ENCODE measurements at places on chromosomes 2 and 18. TPM values are rescaled to one million over a fixed set of nuclear protein-coding genes. Genes with fewer than 3 reads are reported as not detected.

FBLN7 gene
- total RNA-seq = 18.4 TPM

SULT1C4 gene
- 11.3 TPM for total RNA-seq

CTDP1 gene
- 25.9 TPM for total RNA-seq

RAB6C gene
- total RNA-seq = not detected

RAD51AP2 gene
- total RNA-seq = 1.2 TPM

MBP gene
- total RNA-seq = 0.64 TPM

RND3 gene
- total RNA-seq = 4.0 TPM

KCNK3 gene
- total RNA-seq = not detected

CD8B2 gene
- not detected for total RNA-seq

MITD1 gene
- total RNA-seq = 82.3 TPM

VSNL1 gene
- total RNA-seq = 54.5 TPM

ALPG gene
- total RNA-seq = not detected

ABHD3 gene
- 21.0 TPM for total RNA-seq

FOXI3 gene
- total RNA-seq = 0.51 TPM

GPR55 gene
- not detected for total RNA-seq

STAT4 gene
- total RNA-seq = 0.32 TPM

FBXO41 gene
- total RNA-seq = 1.5 TPM

FRZB gene
- 72.8 TPM for total RNA-seq

CD8A gene
- 0.34 TPM for total RNA-seq

UGT1A5 gene
- not detected for total RNA-seq

SLC4A5 gene
- total RNA-seq = 2.0 TPM

RSAD2 gene
- total RNA-seq = not detected

SULT1C2 gene
- total RNA-seq = 0.28 TPM

RTTN gene
- total RNA-seq = 44.4 TPM

BOD1L2 gene
- not detected for total RNA-seq

MC2R gene
- not detected for total RNA-seq

LYPD6 gene
- 4.1 TPM for total RNA-seq

GALNT13 gene
- 4.3 TPM for total RNA-seq

FBXO48 gene
- total RNA-seq = 2.9 TPM

DCDC2C gene
- total RNA-seq = not detected

ALK gene
- not detected for total RNA-seq

PLEK gene
- total RNA-seq = not detected

CNGA3 gene
- not detected for total RNA-seq

ZCCHC2 gene
- 8.9 TPM for total RNA-seq

MTA3 gene
- total RNA-seq = 94.0 TPM

ANKRD44 gene
- 3.4 TPM for total RNA-seq

TRIM43 gene
- not detected for total RNA-seq

RPRM gene
- 0.51 TPM for total RNA-seq

CDKL4 gene
- total RNA-seq = not detected

ELOA2 gene
- total RNA-seq = not detected

ANKRD30B gene
- not detected for total RNA-seq

SERPINB10 gene
- total RNA-seq = not detected

KIAA2012 gene
- not detected for total RNA-seq

RFX8 gene
- 0.37 TPM for total RNA-seq

ACTG2 gene
- total RNA-seq = 0.19 TPM

ALLC gene
- not detected for total RNA-seq

MAP3K19 gene
- not detected for total RNA-seq
